Muscle of leg (tissue), 16 donors: ENCODE measurements at places on chromosomes 6 and 20. TPM values are rescaled to one million over a fixed set of nuclear protein-coding genes. Genes with fewer than 3 reads are reported as not detected.

The CST4 gene
- total RNA-seq = not detected

The BPIFB2 gene
- not detected for total RNA-seq

The ASCC3 gene
- 23.8 TPM for total RNA-seq

The KCNK16 gene
- total RNA-seq = not detected

The LY6G5B gene
- 4.9 TPM for total RNA-seq

The SAPCD1 gene
- 2.7 TPM for total RNA-seq

GRCh38 chr20:49433333-49433732 is 49.1 kb downstream of the KCNB1 start:
- H3K4me1 ChIP-seq = no peaks in the 10 kb centered on the region
- no peaks in the 10 kb centered on the region for H3K36me3 ChIP-seq
- H3K4me3 ChIP-seq = no peak overlapping the region
- no peak overlapping the region for H3K27ac ChIP-seq
- no peak for DNase-seq
- H3K27me3 ChIP-seq = no peaks in the 10 kb centered on the region

- peaks cover 12% of the 10 kb centered on the region for H3K4me1 ChIP-seq
- H3K27ac ChIP-seq = no peak overlapping the region
- no peak for DNase-seq
- H3K27me3 ChIP-seq = no peaks in the 10 kb centered on the region
- H3K36me3 ChIP-seq = no peaks in the 10 kb centered on the region
- no peak overlapping the region for H3K4me3 ChIP-seq
Observed at GRCh38 chr20:41615110-41615509, 3.1 kb downstream of the CHD6 start.

DNA sequence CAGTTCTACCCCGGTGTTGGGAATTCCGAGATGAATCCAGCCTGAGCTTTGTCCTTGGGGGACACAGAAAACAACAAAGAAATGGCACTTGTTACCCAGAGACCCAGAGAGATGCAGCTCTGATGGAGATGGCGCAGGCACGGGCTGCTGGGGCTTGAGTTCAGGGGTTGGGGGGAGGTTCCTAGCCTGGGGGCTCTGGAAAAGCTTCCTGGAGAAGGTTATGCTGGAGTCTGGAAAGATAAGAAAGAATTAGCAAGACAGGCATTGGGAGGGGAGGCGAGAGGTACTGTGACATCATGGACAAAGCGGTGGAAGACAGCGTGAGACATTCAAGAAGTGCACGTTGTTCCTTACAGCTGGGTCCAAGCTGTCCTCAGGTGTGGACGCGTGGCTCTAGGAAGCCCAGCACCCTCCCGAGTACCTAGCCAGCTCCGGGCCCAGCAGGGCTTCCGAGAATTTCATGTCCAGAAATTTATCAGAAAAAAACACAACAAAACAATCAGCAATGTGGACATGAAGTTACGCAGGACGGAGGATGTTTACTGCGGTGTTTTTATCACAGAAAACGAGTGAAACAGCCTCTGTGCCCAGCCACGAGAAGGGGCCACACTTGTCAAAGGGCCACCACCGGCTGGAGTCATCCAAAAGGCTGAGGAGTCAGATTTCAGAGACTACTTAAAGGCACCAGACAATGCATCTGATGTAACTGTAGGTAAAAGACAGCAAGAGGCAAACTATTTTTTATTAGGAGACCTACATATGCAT is 39.5 kb downstream of the C20orf203 start:
- H3K27me3 ChIP-seq = peaks cover 6% of the 10 kb centered on the region
- DNase-seq = no peak
- H3K4me1 ChIP-seq = peaks cover 19% of the 10 kb centered on the region
- no peak overlapping the region for H3K27ac ChIP-seq
- no peaks in the 10 kb centered on the region for H3K36me3 ChIP-seq

GRCh38 chr6:73903155-73903554 is 207.2 kb downstream of the CD109 start:
- no peak for DNase-seq
- H3K36me3 ChIP-seq = no peaks in the 10 kb centered on the region
- no peaks in the 10 kb centered on the region for H3K4me1 ChIP-seq
- no peak overlapping the region for H3K4me3 ChIP-seq

DNA sequence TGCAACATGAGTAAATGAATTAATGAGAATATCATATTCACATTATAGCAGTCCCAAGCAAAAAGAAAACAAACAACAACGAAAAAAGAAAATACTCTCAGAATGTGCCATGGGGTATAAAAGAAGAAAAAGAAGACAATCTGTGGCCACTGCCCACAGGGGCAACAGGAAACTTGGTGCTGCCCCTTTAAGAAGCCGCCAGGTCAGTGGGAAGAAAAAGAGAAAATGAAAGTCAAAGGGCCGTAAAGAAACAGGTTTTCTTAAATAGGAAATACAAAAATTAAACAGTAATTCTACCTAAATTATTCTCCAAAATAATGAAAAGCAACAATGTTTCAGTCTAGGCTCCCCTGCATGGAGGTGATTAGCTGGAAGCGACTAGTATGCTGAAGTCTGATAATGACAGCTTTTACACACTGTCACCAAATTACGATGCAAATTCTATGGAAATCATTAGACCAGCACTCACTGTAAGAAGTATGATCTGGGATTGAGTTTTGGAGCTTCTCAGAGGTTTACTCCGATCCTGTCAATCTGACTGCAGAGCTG is 23.6 kb downstream of the GMDS start:
- H3K36me3 ChIP-seq = no peaks in the 10 kb centered on the region
- H3K4me3 ChIP-seq = peak overlapping the region; percentile 30

- peaks cover 16% of the 10 kb centered on the region for H3K4me1 ChIP-seq
- H3K4me3 ChIP-seq = no peak overlapping the region
- H3K36me3 ChIP-seq = peaks cover 49% of the 10 kb centered on the region
- H3K27ac ChIP-seq = no peak overlapping the region
Observed at GRCh38 chr6:30610065-30610464, 7.0 kb downstream of the PPP1R10 start.

GRCh38 chr6:30267423-30267822 is 54.2 kb upstream of the TRIM26 start:
- H3K27me3 ChIP-seq = no peaks in the 10 kb centered on the region
- DNase-seq = no peak
- H3K4me1 ChIP-seq = no peaks in the 10 kb centered on the region
- H3K27ac ChIP-seq = no peak overlapping the region
- H3K36me3 ChIP-seq = no peaks in the 10 kb centered on the region

DNA sequence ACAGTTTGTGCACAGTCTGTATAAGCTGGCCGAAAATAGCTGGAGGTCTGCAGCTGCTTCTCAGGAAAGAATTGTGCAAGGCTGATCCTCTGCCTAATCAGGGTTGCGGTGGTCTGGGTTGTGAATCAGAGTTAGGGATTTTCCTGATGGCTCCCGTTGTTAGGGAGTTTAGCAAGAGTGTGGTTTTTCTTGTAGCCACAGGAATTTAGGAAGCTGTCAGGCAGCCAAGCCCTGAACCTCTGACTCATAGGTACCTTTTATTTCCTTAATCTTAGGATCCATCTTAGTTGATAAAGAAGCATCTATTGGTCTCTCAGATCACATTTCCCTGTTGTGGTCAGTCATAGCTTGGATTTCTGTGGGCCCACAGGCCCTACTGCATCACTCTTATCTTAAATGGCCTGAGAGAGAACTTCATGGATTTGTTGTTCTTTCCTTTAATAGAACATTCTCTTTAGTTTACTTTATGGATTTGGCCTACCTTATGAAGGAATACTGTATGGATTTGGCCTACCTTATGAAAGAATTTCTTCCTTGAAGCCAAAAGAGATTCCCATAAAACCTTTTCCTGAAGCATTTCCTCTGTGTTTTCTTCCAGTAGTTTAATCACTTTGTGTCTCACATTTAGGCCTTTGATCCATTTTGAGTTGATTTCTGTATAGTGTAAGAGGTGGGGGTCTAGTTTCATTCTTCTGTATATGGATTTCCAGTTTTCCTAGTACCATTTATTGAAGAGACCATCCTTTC is 10.3 kb downstream of the KIF25 start:
- no peaks in the 10 kb centered on the region for H3K36me3 ChIP-seq
- DNase-seq = no peak
- H3K4me1 ChIP-seq = peaks cover 2% of the 10 kb centered on the region
- H3K4me3 ChIP-seq = no peak overlapping the region

DNA sequence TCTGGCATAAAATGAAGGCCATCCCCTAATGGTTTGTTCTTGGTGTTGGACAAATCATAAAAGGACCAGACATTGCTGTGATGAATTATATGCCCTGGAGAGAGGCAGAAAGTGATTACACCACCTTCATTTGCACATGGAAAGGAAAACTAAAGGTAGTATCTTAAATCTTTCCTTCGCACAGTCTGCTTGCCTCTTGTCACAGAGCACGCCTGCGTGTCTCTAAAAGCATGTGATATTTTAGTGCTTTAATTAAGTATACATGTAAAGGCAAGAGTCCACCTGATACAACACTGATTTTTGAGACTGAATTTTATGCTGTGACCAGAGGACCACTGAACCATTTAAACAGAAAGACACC is 28.8 kb upstream of the PLAGL1 start:
- H3K4me3 ChIP-seq = no peak overlapping the region
- H3K4me1 ChIP-seq = no peaks in the 10 kb centered on the region
- no peak for DNase-seq
- H3K27me3 ChIP-seq = no peaks in the 10 kb centered on the region
- no peak overlapping the region for H3K27ac ChIP-seq
- H3K36me3 ChIP-seq = no peaks in the 10 kb centered on the region

- H3K36me3 ChIP-seq = no peaks in the 10 kb centered on the region
- H3K27me3 ChIP-seq = no peaks in the 10 kb centered on the region
- no peak overlapping the region for H3K4me3 ChIP-seq
- no peak overlapping the region for H3K27ac ChIP-seq
- H3K4me1 ChIP-seq = no peaks in the 10 kb centered on the region
Observed at GRCh38 chr6:128337619-128338018, 182.8 kb downstream of the PTPRK start.

- no peak for DNase-seq
- peaks cover 36% of the 10 kb centered on the region for H3K4me1 ChIP-seq
- H3K27me3 ChIP-seq = no peaks in the 10 kb centered on the region
- H3K36me3 ChIP-seq = no peaks in the 10 kb centered on the region
Observed at GRCh38 chr6:42441697-42442081, 10.0 kb downstream of the TRERF1 start.

GRCh38 chr6:159438106-159438505 is 254.9 kb downstream of the SOD2 start:
- H3K4me3 ChIP-seq = no peak overlapping the region
- H3K36me3 ChIP-seq = no peaks in the 10 kb centered on the region
- H3K27ac ChIP-seq = no peak overlapping the region
- peaks cover 47% of the 10 kb centered on the region for H3K4me1 ChIP-seq

GRCh38 chr6:134205366-134205765 is 112.5 kb downstream of the SGK1 start:
- H3K4me3 ChIP-seq = no peak overlapping the region
- H3K4me1 ChIP-seq = no peaks in the 10 kb centered on the region
- no peaks in the 10 kb centered on the region for H3K36me3 ChIP-seq
- no peaks in the 10 kb centered on the region for H3K27me3 ChIP-seq

- H3K27me3 ChIP-seq = no peaks in the 10 kb centered on the region
- no peak overlapping the region for H3K27ac ChIP-seq
- H3K4me1 ChIP-seq = peaks cover 28% of the 10 kb centered on the region
- H3K36me3 ChIP-seq = peaks cover 6% of the 10 kb centered on the region
- no peak for DNase-seq
Observed at GRCh38 chr6:44129841-44130322, 2.5 kb downstream of the TMEM63B start.

GRCh38 chr6:142944124-142945048 is 590 bp downstream of the HIVEP2 start:
- no peaks in the 10 kb centered on the region for H3K36me3 ChIP-seq
- H3K27me3 ChIP-seq = no peaks in the 10 kb centered on the region
- H3K4me3 ChIP-seq = peak overlapping the region; percentile 83
- DNase-seq = peak; percentile 96
- H3K4me1 ChIP-seq = peaks cover 10% of the 10 kb centered on the region
